ENCODE measurements at places on chromosomes 4 and X.

GRCh38 chrX:35076061-35076460 is 133.5 kb downstream of the FAM47B start:
- DNase-seq, result no peak

- DNase-seq, result peak; percentile 15
Observed at GRCh38 chr4:152156442-152156841, 379.4 kb downstream of the FBXW7 start.

GRCh38 chr4:47383829-47384427 is 79.6 kb downstream of the COMMD8 start:
- DNase-seq, result peak; percentile 37

GRCh38 chrX:10216208-10216607 is 59.4 kb downstream of the CLCN4 start:
- no peak for DNase-seq

GRCh38 chr4:94284889-94285288 is 57.7 kb downstream of the HPGDS start:
- no peak for DNase-seq

DNA sequence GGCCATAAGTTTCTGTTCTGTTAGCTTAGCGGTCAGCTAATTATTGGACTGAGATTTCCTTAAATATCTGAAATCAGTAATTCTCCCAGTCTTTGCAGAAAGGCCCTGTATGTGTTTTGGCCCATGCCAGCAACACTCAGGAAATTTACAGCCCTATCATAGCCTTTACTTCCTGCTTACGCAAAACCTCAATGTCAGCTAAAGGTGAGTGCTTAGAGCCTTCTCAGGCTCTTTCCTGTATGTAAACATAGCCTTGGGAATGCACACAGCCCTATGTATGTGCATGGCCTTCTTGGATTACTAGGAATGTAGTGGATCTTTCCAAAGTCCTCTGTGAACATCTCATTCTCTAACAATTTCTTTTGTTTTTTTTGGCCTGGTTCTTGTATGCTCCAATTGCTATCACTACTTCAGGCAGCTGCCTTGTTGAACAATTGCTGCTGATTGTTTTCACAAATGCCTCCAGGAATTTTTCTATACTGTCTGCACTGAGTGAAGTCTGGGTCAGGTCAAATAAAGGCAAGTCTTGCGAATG is 200.0 kb downstream of the PPP1R2C start:
- DNase-seq, result no peak

DNA sequence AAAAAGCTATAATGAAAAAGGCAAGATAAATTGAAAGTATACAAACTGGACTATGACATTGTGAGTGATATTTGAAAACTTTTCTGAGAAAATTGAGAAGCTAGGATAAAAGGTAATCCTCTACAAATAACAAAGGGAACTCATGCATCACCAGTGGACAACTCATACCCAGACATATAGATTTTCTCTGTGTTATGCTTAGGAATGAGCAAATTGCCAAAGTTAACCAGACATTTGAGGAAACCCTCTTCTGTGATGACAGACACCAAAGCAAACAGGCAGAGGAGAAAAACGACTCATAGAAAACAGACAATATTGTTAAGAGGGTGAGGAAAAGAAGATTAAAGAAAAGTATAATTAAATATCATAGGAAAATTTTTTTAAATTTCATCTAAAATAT is 186.5 kb downstream of the MAB21L2 start:
- no peak for DNase-seq

- no peak for DNase-seq
Observed at GRCh38 chrX:39692796-39693195, 405.0 kb downstream of the BCOR start.

- peak; percentile 13 for DNase-seq
Observed at GRCh38 chr4:153804722-153805121, 15.8 kb upstream of the SFRP2 start.

DNA sequence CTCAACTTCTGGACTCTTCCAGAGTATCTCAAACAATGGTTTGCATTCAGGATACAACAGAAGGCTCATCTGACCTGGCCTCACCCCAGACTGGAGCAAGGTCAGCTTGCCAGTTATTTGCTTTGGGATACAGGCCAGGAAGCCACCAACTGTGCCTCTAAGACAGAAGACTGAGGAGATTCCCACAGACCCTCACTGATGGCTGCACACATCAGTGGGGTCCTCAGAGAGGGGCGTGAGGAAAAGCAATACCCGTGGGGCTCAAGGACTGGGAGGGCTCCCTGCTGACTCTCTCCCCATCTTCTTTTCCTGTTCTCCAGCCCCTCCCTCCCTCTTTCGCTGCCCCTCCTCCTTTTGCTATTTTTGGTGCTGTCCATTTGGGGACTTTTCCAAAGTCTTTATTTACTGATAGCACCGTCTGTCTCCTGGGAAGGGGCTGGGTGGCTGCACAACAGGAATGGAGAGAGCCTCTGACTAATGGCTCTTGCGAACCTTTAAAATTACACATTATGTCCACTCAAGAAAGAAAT is 23.2 kb downstream of the RELL1 start:
- DNase-seq, result no peak

GRCh38 chr4:152512483-152512882 is 23.4 kb downstream of the FBXW7 start:
- DNase-seq, result no peak

DNA sequence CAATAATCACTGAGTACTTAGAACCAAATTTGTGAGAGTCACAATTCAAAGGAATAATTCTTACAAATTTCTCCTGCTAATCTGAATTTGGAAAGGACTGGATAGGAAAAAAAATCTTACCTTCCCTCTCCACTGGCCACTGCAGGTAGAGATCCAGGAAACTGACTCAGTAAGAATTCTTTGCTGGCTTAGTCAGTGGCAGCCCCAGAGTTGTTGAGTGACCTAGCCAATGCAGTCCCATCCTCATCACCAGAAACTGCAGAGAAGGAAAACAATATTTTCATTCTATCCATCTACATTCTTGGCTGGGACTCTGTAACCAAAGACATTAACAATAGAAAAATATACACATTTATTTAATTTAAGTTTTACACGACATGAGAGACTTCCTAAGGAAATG is 572.0 kb downstream of the ADGRL3 start:
- DNase-seq, result no peak

- DNase-seq, result no peak
Observed at GRCh38 chr4:141792164-141792563, 155.8 kb downstream of the IL15 start.

- DNase-seq, result no peak
Observed at GRCh38 chr4:69640289-69640688, 847 bp upstream of the UGT2A2 start.

DNA sequence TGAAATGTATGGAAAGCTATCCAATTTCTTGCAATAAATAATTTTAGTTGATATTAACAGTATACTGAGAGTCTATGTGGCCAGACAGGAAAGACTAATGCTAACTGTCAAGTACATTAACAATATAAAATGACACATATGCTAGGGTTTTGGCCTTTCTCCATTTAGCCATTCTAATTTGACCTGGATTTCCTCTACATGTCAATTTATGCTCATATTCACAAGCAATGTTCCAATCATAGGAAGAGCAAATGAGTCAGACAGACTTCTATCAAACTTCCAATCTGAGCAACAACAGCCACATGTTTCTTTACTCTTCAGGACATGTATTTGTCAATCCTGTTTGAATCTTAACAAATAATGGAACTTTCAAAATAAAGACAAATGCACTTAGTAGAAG is 53.6 kb downstream of the CORIN start:
- DNase-seq, result no peak

DNA sequence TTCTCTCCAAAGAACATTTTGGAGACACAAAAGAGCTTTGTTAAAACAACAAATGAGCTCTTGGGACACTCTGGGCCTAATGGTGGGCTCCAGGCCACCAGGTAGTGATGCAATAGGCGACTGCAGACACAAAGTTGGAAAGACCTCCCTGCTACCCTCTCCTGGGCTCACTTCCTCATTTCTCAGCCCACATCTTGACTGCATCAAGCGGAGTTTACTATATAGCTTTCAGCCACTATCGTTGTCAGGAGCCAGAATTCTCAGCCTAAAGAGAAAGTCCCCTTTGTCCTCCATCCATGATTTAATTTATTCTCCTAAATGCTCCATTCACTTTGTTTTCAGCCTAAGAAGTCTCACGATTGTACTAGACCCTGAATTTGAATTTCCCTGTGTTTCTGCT is 114.9 kb downstream of the EFHC2 start:
- no peak for DNase-seq

DNA sequence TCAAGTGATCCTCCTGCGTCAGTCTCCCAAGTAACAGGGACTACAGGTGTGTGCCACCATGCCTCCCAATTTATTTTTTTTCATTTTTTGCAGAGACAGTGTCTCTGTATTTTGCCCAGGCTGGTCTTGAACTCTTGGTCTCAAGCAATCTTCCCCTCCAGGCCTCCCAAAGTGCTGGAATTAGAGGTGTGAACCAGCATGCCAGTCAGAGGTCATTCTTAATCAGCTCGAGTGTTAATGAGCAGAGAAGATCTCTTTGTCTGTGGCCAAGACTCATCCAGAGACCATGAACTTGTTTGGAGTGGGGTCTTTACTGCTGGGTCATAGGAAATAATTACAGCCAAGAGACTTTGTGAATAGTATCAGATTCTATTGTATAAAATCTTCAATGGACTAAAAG is 99.2 kb upstream of the AP1S2 start:
- DNase-seq, result no peak

DNA sequence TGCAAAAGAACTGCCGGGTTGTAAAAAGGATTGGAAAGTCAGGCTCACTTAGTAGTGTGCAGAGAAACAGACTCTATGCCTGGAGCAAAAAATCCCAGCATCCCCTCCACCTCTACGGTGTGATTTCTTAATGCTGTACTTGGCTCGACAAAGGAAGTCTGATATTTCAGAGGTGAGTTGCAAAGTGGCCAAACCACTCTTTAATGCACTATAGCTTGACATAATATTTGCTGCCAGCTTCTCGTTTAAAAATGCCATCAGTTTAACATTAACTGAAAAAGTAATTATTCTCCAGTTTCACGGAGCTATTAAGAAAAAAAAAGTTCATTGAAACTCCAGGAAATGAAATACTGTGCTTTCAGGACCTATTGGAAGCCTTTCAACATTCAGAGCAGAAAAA is 448.3 kb upstream of the ZFP42 start:
- no peak for DNase-seq

- DNase-seq, result no peak
Observed at GRCh38 chr4:93841803-93842345, 13.3 kb downstream of the ATOH1 start.

DNA sequence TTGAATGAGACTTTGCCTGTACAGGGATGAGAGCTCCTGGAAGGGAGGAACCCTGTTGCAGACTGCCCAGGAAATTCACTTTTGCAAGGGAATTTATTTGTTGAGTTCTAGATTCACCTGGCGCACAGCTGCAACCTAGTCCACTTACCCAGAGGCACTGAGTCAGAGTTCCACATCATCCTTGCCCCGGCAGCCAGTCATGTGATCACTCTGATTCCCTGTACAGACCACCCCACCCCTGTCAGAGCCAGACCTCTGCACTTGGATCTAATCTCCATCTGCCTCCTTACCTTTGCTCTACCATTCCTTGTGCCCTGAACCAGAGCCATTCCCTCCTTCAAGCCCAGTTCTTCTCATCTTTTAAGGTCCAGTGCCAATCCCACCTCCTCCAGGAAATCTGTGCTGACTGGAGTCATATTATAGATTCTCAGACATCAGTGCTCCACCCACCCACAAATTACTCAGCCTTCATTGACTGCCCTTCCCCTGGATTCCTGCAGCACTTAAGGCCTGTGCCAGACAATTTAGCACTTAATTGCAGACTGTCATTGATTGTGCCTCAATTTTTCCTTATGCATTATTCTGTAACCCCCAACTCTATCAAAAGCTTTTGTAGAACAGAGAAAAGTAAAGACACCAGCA is 84.1 kb upstream of the MAGEA4 start:
- no peak for DNase-seq

DNA sequence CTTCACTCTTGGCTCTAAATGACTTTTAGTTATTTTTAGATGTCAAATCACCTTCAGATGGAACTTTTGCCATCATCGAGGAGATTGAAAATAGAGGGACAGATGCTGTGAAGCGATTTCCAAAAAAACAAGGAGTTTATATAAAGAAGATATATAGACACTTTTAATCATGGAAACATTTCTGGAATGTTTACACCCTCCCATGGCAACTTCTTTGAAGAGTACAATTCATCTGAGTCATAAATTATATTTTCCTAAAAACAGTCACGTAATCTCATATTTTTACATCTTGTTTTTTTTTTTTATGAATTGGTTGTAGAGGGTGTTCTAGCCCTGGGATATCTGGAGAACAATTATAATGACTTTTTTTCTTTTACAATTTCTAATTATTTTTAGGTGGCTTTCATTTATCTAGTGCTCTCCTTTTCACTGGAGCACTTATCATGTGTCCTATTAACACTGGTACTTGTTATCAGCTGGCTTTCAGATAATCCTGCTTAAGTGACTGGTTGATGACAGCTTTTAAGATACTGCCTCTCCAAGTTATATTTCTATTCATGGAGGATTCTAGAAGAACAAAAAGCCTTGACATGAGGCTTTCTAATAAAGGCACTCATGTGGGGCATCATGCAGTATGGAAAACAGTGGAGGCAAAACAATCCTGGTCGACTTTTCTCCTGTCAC is 24.9 kb downstream of the PCDH7 start:
- no peak for DNase-seq

DNA sequence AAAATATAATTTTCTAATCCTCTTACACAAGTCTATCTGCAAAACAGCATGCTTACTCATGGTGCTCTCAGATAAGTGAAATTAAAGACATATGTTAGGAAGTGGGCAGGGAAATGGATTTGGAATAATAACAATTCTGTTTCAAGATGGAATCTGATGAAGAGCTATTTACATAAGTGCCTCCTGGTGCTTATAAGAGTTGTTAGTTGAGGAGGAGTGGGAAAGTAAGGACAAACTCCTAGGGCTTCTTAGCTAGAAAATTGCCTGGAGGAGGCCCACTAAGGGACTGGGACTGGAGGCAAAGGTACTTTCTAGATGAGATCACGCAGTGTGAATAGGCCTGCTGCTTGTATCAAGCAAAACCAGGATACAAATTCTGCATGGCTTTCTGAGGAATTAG is 939.8 kb downstream of the GLUD2 start:
- peak; percentile 68 for DNase-seq

- DNase-seq, result no peak
Observed at GRCh38 chr4:78669453-78669852, 106.7 kb upstream of the BMP2K start.

DNA sequence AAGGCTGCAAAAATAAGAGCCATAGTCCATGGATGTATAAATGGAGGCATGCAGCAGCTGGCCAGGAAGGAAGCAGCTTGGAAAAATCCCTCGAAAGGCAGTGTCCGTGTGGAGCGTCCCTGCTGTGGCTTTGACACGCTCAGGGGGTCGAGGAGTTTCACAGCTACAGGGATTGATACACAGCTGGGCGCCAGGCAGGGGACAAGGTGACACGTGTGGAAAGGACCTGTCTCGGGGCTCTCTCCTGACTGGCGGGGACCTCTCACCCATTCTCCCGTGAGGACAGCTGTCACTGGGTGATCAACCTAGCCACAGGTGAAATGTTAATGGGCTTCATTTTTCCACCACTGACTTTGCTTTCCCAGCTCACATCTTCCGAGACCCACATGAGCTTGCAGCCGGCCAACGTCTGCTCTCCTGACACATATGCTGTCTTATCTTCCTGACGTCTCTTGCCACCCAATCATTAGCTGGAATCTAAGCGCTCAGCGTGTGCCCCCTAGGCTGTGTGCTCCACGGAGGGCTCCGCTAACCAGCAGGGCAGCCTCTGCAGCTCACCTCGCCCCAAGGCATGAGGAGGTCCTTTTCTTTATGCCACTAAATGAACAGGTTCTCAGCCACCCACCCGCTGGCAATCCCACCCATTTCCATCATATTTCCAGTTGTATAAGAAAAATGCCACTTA is 89.4 kb upstream of the AFAP1 start:
- no peak for DNase-seq

GRCh38 chr4:10571909-10572308 is 112.7 kb downstream of the CLNK start:
- DNase-seq, result no peak
